ENCODE measurements at places on chromosomes 5 and 9.
A peak's percentile ranks its signal among the peaks of the same experiment; 100 is the strongest.

- DNase-seq, result no peak
Observed at GRCh38 chr5:159182691-159183090, 26.7 kb downstream of the RNF145 start.

DNA sequence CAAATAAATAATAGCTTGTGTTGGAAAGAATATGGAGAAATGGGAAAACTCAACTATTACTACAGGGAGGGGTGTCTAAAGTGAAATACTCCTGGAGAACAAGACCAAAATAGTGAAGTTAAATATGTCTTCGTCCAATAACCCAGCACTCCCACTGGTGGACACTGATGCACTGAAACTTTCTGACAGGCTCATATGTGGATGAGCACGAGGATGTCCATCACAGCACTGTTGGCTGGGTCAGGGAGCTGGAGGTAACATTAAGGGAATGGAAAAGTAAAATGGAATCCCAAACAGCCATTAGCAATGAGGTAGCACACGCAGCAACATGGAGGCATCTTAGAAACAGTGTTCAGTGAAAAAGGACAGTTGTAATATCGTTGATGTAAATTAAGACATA lies 86.5 kb downstream of the LMNB1 start:
- no peak for DNase-seq

- DNase-seq, result no peak
Observed at GRCh38 chr9:130128251-130128650, 44.0 kb upstream of the NCS1 start.

- DNase-seq, result peak; percentile 78
Observed at GRCh38 chr5:157222506-157223230, 42.0 kb downstream of the ITK start.

DNA sequence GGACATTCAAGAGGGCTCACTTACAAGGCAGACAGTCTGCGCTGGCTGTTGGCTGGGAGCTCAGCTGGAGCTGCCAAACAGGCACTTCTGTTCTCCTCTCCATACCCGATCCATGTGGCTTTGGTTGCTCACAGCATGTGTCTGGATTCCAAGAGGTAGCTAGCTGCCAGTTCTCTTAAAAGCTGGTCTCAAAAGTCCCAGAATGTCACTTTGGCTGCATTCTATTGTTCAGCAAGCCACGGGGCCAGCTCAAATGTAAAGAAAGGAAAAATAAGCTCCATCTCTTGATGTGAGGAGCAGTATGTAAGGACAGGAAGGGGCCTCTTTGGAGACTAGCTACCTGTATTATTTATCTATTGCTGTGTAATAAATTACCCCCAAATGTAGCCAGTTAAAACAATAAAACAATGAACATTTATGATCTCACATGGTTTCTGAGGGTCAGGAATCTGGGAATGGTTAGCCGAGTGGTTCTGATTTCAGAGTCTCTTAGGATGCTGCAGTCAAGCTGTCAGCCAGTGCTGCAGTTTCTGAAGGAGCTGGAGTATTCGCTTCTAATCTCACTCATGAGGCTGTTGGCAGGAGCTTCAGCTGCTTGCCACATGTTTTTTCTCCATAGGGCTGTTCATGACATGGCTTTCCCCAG lies 112.7 kb upstream of the CLINT1 start:
- DNase-seq, result no peak

- no peak for DNase-seq
Observed at GRCh38 chr5:60257596-60258271, 364.2 kb upstream of the PDE4D start.

DNA sequence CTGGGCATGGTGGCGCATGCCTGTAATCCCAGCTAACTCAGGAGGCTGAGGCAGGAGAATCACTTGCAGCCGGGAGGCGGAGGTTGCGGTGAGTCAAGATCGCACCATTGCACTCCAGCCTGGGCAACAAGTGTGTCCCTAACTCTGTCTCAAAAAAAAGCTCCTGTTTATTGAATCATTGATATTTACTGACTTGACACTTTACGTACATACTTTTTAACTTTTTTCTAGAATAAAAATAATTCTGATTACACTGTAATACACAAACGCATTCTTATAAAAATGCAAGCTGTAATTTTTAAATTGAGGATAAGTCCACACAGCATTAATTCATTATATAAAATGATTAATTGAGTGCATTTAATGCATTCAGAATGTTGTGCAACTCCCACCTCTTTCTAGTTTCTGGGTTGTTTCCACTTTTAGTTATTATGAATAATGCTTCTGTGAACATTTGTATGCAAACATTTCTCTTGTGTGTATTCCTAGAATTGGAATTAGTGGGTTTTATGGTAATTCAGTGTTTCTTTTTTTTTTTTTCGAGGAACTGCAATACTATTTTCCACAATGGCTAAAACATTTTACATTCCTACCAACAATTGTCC lies 15.7 kb downstream of the ERCC6L2 start:
- DNase-seq, result no peak

Measured in activated naive CD8-positive, alpha-beta T cell treated with anti-CD3 and anti-CD28 coated beads, Interleukin-2, amount 50 U/mL, for 16 hours (primary cell).